ENCODE measurements at places on chromosomes 3 and 15.

DNA sequence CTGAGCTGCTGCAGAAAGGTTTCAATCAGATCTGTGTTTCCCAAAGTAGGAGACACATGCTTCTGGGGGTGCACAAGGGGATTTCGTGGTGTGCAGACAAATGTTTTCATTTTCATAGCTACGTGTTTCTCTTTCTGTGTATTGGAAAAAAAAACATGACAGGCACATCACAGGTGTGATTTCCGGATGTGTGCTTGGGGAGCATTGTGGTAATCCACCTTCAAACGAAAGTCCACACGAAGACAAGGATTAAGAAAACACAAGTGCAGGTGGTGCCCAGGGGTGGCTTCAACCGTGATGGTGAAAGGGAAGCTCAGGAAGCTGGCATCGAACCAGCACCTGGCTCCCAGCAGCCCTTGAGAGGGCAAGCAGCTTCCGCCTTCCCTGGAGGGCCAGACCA, 164.6 kb upstream of the LINGO1 start:
- DNase-seq: no peak

- DNase-seq: no peak
Observed at GRCh38 chr3:68861521-68861920, 70.8 kb downstream of the TAFA4 start.

GRCh38 chr3:51354731-51355615, 30.1 kb upstream of the MANF start:
- DNase-seq: no peak

- no peak for DNase-seq
Observed at GRCh38 chr15:88949734-88950400, 36.7 kb upstream of the MFGE8 start.

DNA sequence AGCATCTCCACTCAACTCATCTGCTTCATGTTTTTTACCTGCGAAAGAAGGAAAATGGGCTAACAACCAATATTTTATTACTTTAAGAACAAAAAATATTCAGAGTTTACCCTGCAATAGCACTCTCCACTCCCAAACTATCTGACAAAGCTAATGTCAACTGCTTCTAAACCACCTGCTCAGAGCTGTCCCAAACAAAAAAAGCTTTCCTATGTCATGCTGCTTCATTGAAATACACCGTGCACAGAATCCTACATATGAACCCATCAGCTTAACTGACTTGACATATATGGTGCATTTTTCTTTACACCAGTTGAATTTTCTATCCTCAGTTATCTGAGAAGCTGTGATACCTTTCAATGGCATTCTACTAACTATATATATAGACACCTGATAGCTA, 16.5 kb downstream of the SLTM start:
- no peak for DNase-seq

- no peak for DNase-seq
Observed at GRCh38 chr15:62417439-62417838, 252.4 kb upstream of the C2CD4B start.

DNA sequence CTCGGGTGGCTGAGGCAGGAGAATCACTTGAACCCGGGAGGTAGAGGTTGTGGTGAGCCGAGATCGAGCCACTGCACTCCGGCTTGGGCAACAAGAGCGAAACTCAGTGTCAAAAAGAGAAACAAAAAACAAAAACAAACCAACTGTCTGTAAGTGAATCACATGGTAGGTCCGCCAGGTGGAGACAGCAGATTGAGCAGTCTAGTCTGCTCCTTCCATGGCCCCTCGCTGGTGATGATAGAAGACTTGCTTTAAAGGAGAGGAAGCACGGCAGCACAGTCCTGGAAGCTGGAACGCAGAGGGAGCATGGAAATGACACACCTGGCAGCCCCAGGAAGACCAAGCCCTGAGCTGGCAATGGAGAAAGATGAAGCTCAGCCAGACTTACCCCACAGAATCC, 31.4 kb upstream of the MGLL start:
- no peak for DNase-seq

GRCh38 chr3:126448136-126448892, 27.4 kb downstream of the ZXDC start:
- no peak for DNase-seq

- no peak for DNase-seq
Observed at GRCh38 chr3:179149951-179150350, 1.8 kb downstream of the PIK3CA start.

DNA sequence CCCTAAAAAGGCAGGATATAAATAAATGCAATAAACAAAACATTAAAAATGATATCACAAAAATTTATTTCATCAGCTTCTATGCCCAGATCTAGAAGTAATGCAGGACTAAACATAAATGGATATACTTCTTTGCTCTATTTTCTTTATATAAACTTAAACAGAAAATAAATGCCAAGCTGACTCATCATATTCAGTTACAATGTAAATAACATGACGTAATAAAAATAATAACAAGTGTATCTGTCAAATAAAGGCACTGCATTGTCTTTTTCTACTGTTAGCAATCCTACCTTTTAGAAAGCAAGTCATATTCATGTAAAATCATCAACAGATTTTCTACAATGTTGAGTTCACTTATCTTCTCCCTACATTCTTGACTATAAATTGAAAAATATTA, 61.6 kb downstream of the NEK10 start:
- DNase-seq: no peak

GRCh38 chr15:80777137-80777536, 2.0 kb upstream of the CEMIP start:
- DNase-seq: no peak

GRCh38 chr3:148643389-148643840, 54.3 kb upstream of the AGTR1 start:
- DNase-seq: no peak

DNA sequence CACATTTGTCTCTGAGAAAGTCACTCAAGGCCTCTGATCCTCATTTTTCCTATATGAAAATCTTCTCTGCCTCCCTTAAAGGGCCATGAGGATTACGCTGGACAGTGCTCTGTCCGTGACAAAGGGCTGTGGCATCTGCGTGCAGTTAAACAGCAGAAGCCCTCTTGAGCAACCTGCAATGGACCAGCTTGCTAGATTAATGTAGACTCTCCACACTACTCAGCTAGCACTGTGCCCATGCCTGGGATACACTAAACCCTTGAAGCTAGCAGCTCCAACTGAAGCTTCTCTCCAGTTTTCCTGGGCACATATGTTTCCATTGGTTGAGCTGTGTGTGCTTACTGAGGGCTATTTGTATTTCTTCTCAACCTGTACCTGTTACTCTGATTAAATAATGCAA, 303.8 kb downstream of the RPLP1 start:
- DNase-seq: no peak

DNA sequence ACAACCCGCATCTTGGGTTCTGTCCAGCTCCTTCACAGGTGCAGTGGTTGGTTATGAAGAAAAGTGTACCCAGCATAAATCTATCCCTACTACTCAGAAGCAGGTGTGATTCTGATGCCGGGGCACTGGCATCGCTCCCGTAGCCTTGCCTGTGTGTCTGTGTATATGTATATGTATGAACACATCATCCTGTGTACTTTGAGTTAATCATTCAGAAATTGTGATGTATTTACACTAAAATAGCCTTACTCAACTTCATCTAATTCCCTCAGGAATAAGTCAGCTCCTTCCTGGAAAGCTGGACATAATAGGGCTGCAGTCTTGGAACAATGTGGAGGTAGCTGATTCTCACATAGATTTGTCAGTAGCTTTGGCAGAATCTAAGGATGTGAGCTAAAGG, 6.7 kb upstream of the ZBED2 start:
- no peak for DNase-seq

DNA sequence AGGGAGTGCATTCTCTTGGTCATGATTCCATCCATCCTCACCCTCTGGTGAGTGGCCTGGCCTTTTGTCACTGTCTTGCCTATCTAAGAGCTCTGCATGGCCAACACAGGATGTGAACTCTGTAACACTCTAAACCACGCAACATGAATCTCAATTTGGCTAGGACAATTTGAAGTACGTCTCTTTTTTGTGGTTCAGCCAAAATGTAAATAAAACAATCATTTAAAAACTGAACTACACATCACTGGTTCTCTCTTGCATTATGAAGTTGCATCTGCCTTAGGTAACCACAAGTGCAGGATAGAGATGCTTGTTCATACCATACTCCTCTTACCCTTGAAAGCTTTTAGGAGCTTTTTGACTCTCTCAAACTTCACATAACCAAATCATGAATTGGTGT, 27.3 kb downstream of the CCR3 start:
- DNase-seq: peak; percentile 61

- DNase-seq: no peak
Observed at GRCh38 chr15:74252291-74252690, 16.2 kb downstream of the CCDC33 start.

GRCh38 chr3:42210726-42211125, 55.3 kb downstream of the CCK start:
- no peak for DNase-seq

- DNase-seq: no peak
Observed at GRCh38 chr15:53307952-53308624, 451.4 kb downstream of the WDR72 start.

- no peak for DNase-seq
Observed at GRCh38 chr3:152243301-152243711, 25.4 kb upstream of the MBNL1 start.

DNA sequence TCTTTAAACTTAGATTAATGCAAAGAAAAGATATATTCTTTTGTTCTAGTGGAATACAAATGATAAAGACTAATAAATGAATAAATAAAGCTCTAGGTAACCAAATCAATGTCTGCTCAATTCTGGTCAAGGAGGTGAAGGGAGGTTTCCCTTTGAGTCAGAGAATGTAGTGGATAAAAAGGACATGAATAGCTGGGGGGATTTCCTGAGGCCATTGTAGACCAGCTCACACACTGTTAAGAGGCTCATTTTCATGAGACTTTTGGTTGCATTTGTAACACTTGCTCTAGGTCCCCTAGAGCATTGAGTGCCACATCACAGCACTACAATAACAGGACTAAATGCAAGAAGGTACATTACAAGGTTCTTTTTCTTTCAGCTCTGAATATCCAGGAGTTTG, 170.7 kb downstream of the TIGIT start:
- DNase-seq: no peak

DNA sequence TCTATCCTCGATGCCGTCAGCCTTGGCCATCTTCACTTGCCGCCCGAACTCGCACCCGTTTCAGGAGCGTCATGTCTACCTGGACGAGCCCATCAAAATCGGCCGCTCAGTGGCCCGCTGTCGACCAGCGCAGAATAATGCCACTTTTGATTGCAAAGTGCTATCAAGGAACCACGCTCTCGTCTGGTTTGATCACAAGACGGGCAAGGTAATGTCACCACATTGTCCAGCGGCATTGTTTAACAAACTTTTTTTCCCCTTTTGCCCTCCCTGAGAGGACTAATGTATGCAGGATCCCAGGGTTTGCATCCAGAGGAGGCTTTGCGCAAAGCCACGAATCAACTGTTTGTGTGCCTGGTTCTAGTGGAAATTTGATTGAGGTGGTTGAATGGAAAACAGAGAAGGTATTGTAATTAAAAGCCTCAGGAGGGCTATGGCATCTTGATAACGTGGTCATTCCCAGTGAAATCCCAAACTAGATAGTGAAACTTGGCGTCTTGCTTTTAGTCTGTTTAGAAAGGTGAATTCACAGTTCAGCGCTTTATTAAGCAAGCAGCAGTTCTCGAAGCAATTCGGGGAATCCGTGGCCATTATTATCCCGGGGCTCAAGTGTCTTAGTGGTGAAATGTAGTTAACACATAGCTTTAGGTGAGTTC, 1.7 kb downstream of the SLMAP start:
- peak; percentile 40 for DNase-seq

DNA sequence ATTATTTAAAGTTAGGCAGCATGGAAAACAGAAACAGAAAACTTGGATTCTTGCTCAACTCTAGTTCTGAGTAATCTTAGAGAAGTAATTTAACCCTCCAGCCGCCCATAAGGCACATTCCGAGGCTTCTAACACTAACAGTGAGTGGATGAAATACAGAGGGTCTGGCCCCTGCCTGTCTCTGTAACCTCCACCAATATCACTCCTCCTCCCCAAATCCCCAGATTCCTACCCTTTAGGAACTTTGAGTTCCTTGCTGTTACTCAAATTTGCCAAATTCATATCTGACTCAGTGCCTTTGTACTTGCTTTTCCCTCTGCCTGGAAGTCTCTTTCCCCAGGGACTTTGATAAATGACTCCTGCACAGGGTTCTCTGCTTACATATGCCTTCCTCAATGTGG, 112.5 kb upstream of the TGFBR2 start:
- no peak for DNase-seq

DNA sequence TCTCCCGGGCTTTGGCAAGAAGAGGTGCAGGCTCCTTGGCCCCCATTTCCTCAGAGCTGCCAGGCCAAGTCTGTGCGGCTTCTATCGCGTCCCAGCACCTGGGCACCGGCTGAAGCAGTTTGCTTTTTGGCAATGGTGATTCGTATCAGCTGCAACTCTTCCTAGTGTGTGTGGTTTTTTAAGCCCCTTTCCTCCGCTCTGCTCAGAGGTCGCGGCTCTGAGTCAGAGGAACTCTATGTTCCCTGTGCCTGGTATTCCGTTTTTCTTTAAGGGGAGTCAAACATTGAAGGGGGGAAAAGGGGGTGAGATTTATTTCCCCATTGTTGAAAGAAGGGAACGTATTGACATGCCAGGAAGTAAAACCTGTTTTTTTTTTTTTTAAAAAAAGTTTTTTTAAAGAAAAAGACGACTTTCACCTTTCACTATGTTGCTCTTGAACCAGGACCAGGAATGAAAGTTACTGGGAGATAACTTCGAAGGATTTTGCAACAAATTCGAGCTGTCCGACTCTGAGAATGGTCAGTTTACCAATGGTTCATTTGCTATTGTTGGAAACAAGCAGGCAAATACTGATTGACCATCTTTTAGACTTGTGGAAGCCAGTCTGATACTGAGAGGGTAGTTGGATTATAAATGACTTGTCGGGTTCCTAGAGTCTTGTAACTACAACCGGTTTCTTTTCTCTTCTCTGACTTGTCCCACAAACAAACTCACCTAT, 1.1 kb downstream of the ARMC8 start:
- peak; percentile 60 for DNase-seq

GRCh38 chr3:42946050-42946449, 33.1 kb upstream of the GASK1A start:
- no peak for DNase-seq

DNA sequence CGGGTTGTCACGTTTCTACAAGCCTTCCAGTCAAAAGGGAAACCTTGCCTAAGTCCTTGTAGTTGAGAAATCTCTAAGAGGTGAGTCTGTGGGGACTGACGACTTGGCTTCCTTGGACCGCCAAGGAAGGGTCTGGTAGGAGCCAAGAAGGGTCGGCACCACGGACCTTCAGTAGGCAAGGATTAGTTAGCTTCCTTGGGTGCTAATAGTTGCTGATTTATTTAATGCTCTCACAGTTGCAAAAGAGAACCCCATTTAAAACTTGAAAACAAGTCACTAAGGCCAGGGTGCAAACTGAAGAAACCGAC, 361 bp upstream of the LCMT2 start:
- no peak for DNase-seq

DNA sequence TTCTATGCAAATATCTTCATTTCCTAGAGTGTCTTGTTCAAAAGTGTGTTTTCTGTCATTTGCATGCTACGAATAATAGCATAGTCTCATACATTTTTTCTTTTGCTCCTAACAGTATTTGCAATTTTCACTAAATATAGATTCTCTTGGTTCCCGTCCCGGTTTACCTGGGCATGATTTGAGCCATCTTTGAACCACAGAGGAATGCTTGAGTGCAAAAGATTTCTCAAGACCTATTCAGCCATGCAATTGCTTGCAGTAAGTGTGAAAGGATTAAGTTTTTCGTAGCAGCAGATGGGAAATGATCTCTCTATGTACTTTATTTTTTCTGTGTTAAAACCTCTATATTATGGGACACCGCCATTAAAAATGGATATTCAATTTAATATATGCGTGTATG, 733.0 kb downstream of the ZPLD1 start:
- DNase-seq: no peak
